ENCODE measurements at places on chromosomes 2 and 18. TPM values are rescaled to one million over a fixed set of nuclear protein-coding genes. Genes with fewer than 3 reads are reported as not detected.

- no peak for DNase-seq
Observed at GRCh38 chr2:217513258-217513657, 489.5 kb downstream of the TNS1 start.

DNA sequence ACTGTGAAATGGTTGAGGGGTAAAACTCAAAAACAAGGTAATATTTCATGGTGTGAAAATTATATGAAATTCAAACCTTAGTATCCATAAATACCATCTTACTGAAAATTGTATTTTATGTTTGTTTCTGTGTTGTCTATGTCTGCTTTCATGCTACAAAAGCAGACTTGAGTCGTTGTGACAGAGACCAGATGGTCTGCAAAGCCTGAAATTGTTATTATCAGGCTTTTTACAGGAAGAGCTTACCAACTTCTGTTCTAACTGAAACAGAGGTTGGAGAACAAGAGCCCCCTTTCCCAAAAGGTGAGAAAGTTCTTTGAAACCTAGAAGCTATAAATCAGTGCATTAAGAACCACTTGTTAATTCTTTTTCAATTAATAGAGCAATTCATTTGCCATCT is 110.0 kb downstream of the COL4A4 start:
- DNase-seq, result no peak

DNA sequence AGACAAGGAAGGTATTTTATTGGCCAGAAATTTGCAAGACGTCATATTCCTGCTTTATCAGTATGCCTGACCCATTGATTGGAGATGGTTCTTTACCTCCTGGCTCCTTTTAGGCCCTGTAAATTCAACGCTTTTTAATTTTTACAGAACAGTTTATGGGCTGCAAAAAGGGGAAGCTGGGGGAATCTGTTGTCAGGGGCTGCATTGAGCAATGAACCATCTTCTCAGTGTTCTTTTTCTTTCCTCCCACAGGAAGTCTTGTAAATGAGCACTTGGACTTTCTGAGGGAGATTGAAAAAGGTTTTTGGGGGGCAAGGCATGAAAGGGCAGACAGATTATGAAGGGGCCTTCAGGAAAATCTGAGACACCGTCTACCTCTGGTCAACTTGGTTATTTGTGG is 503.6 kb upstream of the TNP1 start:
- no peak for DNase-seq

The HDAC4 gene
- 6.8 TPM for polyA plus RNA-seq

The BUB1 gene
- 0.38 TPM for polyA plus RNA-seq

The AGXT gene
- not detected for polyA plus RNA-seq

Measured in aorta (tissue), 5 donors.